Inflammatory macrophage (primary cell): ENCODE measurements at places on chromosomes 1 and 21.

- no peak for DNase-seq
Measured at GRCh38 chr1:62229468-62229867, 34.8 kb downstream of the L1TD1 start.

GRCh38 chr1:159953536-159954515 is at the start of gene SLAMF9:
TSS of gene SLAMF9 (minus strand) at chr1:159954237. CDS start at chr1:159954137, 100 bp downstream.
- peak; percentile 74 for DNase-seq

DNA sequence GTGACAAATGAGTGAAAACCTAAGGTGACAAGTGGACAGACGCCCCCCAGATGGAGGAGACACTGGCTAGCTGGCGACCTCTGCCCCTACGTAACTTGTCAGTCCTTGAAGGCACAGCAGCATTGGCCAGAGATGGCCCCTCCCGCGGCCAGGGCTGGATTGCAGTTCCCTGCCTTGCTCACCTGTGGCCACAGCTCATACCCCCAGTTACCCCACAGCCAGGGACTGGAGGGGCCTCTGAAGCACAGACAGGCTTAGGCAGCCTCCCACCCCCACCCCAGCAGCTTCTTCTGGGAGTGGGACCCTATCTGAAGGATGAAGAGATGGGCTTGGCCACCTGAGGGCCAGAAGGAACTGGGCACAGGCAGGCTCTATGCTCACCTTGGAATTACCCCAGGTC is 3.7 kb downstream of the HES3 start:
- no peak for DNase-seq

GRCh38 chr1:245153552-245154428 is 995 bp upstream of the KIF26B start:
- no peak for DNase-seq

GRCh38 chr1:29632806-29633615 is 396.7 kb downstream of the PTPRU start:
- DNase-seq, result no peak

DNA sequence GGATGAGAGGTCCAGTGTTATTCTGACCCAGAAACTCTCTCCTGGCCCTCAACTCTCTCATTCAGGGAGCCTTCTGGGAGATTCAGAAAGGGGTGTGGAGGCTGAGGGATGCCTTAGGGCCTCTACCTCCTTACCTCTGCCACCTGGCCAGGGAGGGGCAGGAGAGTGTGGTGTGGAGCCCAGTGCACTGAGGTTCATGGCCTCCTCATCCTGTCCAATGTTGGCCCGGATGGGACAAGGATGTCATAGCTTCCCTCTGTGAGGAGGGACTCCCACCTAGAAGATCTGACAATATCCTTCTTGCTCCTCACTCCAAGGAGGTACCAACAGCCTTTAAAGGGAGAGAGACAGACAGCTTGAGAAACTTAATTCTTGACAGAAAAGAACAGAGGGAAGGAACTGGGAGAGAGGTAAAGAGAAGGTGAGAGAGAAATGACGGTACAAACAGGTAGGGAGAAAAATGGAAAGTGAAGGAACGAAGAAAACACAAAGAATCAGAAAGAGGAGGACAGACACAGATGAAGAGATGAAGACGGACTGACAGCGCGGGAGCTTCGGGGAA is 779 bp downstream of the BEND5 start:
- no peak for DNase-seq

DNA sequence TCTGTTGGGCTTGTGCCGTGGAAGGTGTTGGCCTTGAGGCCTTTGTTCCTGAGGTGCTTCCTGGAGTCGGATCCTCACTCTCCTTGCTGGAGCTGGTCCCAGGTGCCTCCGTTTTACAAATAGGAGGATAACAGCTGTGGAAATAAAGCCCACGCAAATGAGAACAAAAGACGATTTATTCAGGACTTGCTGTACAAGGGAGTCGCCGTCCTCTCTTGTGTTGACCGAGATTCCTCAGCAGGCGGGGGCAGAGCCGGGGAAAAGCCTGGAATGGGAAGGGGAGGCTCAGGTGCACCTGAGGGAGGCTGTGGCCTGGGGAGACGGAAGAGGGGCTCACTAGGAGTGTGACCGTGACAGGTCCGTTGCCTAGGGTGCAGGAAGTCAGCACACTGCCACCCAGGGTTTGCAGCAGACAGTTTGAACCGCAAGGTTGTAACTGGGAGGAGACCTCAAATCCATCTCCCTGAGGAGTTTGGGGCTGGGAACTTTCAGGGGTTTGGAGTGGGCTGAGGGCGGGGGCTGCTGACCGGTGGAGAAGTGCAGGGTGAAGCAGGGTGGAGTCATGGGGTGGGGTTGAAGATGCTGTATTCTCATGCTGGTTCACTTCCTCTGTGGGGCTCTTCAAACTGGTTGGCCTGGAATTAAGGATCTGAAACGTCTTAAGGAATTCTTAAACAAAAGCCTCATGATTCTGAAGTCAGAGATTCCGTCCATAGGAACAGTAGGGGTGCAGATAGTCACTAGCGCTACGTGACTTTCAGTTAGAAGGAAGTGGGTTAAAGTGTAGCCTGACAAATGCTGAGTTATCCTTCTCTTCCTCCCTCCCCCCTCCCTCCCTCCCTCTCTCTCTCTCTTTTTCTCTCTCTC is 2.6 kb upstream of the CSTB start:
- peak; percentile 96 for DNase-seq

GRCh38 chr21:46319186-46319585 is 4.5 kb downstream of the C21orf58 start:
- DNase-seq, result no peak

- DNase-seq, result no peak
Measured at GRCh38 chr21:20822666-20823065, 175.5 kb upstream of the NCAM2 start.

DNA sequence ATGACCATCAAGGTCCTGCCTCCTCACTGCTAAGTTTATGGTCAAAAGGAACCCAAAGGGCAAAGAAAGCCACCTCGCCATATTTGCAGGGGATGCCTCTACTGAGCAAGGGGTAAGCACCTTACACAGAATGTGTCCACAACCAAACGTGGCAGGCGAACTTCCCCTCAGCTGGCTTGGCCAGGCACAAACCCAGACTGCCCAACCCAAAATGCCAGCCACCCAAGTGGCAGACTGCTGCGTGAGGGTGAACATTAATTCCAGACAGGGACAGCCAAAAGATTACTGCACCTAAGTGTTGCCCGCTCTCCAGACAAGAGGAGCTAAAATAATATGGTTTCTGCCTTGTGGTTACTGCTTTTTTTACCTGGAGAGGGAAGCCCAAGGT is 16.0 kb downstream of the ZNF697 start:
- no peak for DNase-seq

GRCh38 chr1:38050397-38051078 is 3.9 kb upstream of the POU3F1 start:
- DNase-seq, result no peak

DNA sequence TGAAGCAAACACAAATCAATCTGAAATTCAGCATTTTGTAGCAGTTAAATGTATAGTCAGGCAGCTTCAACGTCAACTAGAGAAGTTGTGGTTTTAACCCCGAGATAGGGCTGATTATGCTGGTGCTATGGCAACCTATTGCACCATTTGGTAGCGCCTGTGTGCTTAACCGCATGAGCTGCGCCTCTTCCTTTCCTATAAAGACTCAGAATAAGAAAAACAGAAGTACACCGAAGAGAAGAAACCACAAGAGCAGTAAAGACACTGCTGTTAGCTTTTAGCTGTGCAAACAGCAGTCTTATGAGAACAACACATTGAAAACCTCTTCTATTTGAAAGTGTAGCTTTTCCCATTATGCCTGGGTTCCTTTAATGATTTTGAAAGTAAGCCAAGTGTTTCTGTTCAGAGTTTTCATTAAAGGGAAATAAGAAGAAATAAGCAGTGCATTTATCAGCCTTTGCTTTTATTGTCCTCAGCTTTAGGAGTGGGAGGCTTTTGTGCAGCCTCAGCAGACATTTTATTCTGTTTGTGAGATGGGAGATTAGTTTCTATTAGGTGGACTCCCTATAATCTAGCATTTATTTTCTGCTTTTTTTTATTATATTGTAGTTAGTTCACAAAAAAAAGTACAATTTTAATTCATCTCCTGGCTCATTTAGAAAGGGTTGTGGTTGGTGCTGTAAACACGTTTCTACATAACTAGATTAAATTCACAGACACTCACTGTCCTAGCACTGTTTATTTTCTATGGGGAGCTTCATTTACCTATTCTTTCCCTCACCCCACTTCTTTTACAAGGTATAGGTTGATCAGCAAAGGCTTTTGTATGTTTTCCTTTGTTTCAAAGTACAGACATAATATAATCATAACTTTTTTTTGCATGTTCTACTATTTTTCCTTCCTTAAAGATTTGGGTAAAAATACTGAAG is 43.3 kb downstream of the PTPRC start:
- DNase-seq, result peak; percentile 99

DNA sequence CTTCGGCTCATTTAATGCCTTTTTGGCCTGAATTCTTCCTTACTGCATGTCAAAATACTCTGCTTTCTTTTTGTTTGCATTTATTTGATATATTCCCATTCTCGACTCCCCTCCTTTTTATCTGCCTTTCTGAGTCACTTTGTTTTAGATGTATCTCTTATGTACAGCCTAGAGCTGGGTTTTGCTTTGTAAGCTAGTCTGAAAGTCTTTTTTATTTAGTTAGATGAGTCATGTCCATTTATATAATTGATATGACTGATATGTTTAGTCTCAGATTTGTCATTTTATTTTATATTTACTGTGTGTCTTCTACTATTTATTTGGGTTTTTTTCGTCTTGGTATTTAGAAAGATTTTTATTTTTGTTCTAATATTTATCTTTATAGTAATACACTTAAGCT is 33.6 kb upstream of the GNG5 start:
- no peak for DNase-seq

DNA sequence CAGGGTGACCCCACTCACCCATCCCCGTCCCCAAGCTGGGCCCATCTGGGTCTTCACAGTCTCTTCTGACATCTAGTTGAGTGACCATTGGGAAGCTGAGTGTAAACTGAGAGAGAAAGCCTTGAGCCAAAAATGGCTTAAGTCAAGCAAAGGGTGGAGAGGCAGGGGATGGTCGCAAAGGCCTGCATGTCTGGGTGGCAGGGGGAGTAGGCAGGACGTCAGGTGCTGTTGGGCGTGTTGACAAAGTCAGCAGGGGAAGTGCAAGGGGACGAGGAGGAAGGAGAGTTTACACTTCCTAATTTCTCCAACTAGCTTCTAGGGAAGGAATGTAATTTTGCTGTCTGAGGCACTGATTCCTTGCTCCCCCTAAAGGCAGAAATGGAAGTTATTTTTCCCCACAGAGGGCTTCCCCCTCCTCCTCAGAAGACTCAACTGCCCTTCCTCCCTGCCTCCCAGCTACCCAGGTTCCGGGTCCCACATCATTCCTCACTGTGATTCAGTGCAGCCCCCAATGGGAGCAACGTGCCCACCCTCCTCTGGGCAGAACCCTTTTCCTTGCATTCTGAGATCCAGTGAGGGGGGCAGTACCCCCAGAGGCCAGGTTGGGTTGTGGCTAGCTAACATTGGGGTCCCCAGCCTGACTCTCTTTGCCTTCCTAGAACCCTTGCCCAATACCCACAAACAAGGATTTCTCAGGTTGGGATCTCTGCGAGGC is 1.2 kb upstream of the ADORA1 start:
- peak; percentile 71 for DNase-seq

DNA sequence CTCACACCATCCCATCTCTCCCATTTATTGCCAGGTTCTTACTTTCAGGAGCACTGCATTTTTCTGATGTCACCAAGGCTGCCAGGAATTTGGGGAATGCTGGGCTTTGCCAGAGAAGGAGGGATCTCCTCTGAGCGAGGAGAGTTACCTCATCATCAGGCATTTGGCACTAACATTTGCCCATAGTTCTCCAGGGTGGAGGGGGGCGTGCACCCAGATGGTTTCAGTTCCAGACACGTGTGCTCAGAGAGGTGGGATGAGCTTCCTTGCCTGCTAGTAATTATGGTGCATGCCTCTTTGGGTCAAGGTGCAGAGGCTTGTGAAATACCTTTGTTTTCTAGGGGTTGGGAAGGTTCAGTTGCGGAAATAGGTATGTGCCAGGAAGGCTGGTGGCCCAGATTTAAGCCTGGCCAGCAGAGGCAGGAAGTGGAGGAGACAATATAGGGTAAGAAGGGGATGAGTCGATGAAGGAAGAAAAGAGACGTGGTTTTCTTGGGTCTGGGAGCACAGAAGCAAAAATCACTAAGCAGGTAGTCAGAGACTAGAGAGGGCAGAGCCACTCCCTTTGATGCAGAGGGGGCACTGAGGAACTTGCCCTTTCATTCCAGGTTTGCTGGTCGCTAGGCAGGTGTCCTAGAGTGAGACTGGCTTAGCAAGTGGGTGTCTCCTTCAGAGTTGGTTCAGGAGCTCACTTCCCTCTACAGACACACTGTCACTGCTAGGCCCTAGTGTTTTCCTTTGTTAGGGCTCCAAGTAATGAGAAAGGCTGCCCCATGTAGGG is 7.2 kb downstream of the TUFT1 start:
- no peak for DNase-seq

DNA sequence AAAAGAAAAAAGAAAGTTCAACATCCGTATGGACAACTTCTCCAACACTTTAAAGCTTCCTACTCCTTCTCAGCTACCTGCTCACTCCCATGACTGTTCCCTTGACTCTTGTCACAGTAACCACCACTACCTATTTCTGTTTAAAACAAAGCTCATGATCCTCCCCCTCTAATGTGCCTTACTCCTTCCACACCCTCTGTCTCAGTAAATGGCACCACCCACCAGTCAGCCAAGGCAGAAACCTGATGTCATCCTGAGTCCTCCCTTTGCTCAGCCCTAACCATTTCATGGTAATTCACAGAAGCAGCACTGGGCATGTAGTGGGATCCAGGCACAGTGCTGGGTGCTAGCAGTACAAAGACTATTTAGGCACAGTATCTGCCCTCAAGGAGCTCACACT is 63.0 kb upstream of the PPM1J start:
- DNase-seq, result peak; percentile 22

GRCh38 chr1:26284597-26285347 is 4.9 kb downstream of the SH3BGRL3 start:
- DNase-seq, result peak; percentile 98

GRCh38 chr1:184531296-184531695 is 144.5 kb downstream of the C1orf21 start:
- DNase-seq, result no peak

- no peak for DNase-seq
Measured at GRCh38 chr1:167467126-167467710, 51.1 kb downstream of the CD247 start.

DNA sequence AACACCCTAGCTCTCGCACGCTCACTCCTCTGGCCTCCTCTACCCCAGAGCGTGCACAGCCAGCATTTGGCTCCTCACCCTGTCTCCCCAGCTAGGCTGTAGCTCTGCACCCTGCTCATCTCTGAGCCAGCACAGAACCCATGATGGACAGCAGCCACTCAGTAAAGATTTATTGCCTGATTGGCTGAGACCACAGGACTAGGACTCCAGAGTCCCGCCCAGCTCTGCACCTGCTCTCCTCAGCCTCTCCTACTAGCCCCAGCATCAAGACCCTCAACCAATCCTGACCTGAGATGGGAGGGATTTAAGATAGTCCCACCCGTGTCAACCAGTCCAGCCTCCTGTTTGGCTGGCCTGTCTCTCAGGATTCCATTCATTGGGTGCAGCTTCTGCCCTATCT is 9.3 kb downstream of the C1QB start:
- no peak for DNase-seq

GRCh38 chr1:192343344-192343743 is 26.6 kb downstream of the RGS21 start:
- no peak for DNase-seq
